Esophagus squamous epithelium (tissue), 5 donors: ENCODE measurements at places on chromosomes 16 and 17.

- no peak overlapping the region for H3K4me3 ChIP-seq
- no peaks in the 10 kb centered on the region for H3K27me3 ChIP-seq
Observed at GRCh38 chr16:18979936-18980335, 3.8 kb upstream of the TMC7 start.

DNA sequence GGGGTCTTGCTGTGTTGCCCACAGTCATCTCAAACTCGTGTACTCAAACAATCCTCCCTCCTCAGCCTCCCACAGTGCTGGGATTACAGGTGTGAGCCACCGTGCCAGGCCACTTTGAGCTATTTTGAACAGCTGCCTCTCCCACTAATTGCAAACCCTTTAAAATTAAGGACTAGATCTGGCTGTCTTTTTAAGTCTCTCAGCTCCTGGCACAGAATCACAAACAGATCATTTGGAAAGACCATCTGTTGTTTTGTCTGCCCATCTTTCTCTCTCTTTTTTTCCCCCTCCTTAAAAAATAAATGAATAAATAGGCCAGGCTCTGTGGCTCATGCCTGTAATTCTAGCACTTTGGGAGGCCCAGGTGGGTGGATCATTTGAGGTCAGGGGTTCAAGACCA is 10.9 kb upstream of the STAT3 start:
- DNase-seq = no peak
- no peak overlapping the region for H3K27ac ChIP-seq
- no peaks in the 10 kb centered on the region for H3K27me3 ChIP-seq
- H3K4me1 ChIP-seq = peaks cover 9% of the 10 kb centered on the region

DNA sequence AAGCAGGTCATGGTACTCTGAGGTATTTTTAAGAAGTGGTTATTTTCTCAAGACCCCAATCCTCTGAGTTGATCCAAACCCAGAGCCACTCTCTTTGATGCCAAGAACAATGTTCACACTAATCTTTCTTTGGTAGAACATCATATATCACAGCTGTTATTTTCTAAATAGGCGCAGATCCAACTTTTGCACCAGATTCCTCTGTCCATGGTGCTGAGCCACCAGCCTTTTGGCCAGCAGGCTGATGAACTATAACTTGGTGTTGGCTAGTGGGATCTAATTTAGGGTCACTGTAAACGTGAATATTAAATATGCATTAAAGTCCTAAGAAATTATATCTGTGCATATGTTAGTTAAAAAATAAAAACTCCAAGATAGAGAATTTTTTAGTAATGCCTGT is 7.0 kb upstream of the ZKSCAN2 start:
- H3K27ac ChIP-seq = no peak overlapping the region
- H3K4me1 ChIP-seq = peaks cover 4% of the 10 kb centered on the region
- H3K36me3 ChIP-seq = peaks cover 42% of the 10 kb centered on the region
- H3K27me3 ChIP-seq = no peaks in the 10 kb centered on the region
- H3K4me3 ChIP-seq = no peak overlapping the region

DNA sequence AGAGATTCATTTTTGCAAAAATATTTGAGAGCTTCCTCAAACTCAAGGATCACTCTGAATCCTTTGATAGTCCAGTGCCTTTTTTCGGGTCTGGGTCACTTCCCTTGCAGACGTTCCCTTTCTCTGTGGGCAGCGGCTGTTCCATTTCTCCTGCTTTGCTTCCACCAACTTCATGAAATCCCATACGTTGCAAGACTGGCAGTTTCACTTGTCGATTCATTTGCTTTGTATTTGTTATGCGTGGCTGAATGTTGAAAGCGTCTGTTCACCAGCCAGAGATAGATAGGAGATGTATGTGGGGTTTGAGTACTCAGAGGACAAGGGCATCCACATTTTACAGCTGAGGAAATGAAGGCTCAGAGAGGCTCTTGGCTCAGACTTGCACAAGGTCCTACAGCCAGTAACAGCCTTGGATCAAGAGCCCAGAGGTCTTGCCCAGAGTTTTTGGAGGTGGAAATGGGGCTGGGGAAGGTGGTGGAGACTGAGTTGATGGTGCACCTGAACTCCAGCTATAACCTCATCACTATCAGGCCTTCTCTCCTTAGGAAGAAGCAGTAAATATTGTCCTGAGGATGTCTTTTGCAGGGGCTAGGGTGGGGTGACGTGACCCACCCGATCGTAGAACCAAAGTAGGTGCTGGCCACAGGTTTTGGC is 1.3 kb upstream of the CCDC102A start:
- no peaks in the 10 kb centered on the region for H3K27me3 ChIP-seq
- no peaks in the 10 kb centered on the region for H3K36me3 ChIP-seq
- peaks cover 70% of the 10 kb centered on the region for H3K4me1 ChIP-seq

- peaks cover 12% of the 10 kb centered on the region for H3K4me1 ChIP-seq
- H3K27me3 ChIP-seq = no peaks in the 10 kb centered on the region
- DNase-seq = no peak
- H3K36me3 ChIP-seq = no peaks in the 10 kb centered on the region
- H3K27ac ChIP-seq = peak overlapping the region; percentile 94
- H3K4me3 ChIP-seq = peak overlapping the region; percentile 90
Observed at GRCh38 chr16:11977376-11978041, 975 bp downstream of the SNX29 start.

GRCh38 chr17:9181640-9182039 is 160.3 kb downstream of the NTN1 start:
- H3K4me3 ChIP-seq = no peak overlapping the region
- H3K27me3 ChIP-seq = no peaks in the 10 kb centered on the region
- H3K27ac ChIP-seq = no peak overlapping the region
- peaks cover 100% of the 10 kb centered on the region for H3K4me1 ChIP-seq

- no peak overlapping the region for H3K27ac ChIP-seq
- no peaks in the 10 kb centered on the region for H3K27me3 ChIP-seq
- no peaks in the 10 kb centered on the region for H3K4me1 ChIP-seq
- no peaks in the 10 kb centered on the region for H3K36me3 ChIP-seq
- H3K4me3 ChIP-seq = no peak overlapping the region
Observed at GRCh38 chr17:72305472-72305871, 184.7 kb downstream of the SOX9 start.

GRCh38 chr16:4056161-4057105 is 59.8 kb downstream of the ADCY9 start:
- no peak overlapping the region for H3K27ac ChIP-seq
- DNase-seq = no peak
- no peaks in the 10 kb centered on the region for H3K27me3 ChIP-seq
- H3K4me1 ChIP-seq = peaks cover 37% of the 10 kb centered on the region
- H3K4me3 ChIP-seq = no peak overlapping the region
- no peaks in the 10 kb centered on the region for H3K36me3 ChIP-seq

GRCh38 chr17:72580321-72581127 is 459.7 kb downstream of the SOX9 start:
- H3K4me1 ChIP-seq = no peaks in the 10 kb centered on the region
- no peak overlapping the region for H3K4me3 ChIP-seq
- no peaks in the 10 kb centered on the region for H3K36me3 ChIP-seq
- DNase-seq = no peak
- H3K27me3 ChIP-seq = no peaks in the 10 kb centered on the region

DNA sequence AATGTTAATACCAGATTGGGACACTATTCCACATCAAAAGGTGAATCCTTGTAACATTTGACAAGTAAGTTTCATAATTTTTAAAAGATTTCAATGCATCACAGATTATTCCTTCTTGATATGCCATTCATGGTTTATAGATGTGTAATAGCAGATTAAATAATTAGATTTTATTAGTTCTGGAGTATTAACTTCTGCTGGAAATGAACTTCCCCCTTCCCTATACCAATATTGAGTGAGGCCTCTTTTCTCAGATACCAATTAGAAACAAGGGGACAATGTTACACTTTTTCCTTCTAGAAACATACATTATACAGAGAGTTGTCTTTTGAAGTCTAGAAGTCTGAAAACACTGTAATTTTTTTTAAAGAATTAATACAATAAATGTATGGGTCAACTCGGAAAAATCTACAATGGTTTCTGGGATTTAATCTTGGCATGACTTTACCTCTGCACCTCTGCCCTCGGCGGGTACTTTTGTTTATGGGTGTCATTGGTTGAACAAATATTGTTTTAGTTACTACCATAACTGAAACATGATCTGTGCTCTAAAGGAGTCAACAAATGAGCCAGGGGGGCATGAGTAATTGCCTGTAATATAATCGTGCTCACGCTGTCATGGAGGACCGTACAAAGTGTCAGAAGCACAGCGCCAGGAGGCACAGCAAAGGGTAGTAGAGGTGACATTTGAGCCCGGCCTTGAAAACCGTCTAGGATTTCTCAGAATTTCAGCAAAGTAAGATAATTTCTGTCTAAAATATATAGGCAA is 8.2 kb downstream of the LRRC37B start:
- no peaks in the 10 kb centered on the region for H3K36me3 ChIP-seq
- no peaks in the 10 kb centered on the region for H3K27me3 ChIP-seq
- peaks cover 19% of the 10 kb centered on the region for H3K4me1 ChIP-seq
- DNase-seq = no peak
- H3K4me3 ChIP-seq = no peak overlapping the region
- no peak overlapping the region for H3K27ac ChIP-seq

- H3K4me1 ChIP-seq = no peaks in the 10 kb centered on the region
- no peak for DNase-seq
- no peaks in the 10 kb centered on the region for H3K36me3 ChIP-seq
- no peak overlapping the region for H3K4me3 ChIP-seq
Observed at GRCh38 chr17:28735242-28735722, 6.7 kb downstream of the NEK8 start.

- DNase-seq = no peak
- no peak overlapping the region for H3K27ac ChIP-seq
- H3K27me3 ChIP-seq = peaks cover 11% of the 10 kb centered on the region
- no peaks in the 10 kb centered on the region for H3K36me3 ChIP-seq
- peaks cover 49% of the 10 kb centered on the region for H3K4me1 ChIP-seq
Observed at GRCh38 chr16:56193951-56194726, 2.9 kb downstream of the GNAO1 start.

DNA sequence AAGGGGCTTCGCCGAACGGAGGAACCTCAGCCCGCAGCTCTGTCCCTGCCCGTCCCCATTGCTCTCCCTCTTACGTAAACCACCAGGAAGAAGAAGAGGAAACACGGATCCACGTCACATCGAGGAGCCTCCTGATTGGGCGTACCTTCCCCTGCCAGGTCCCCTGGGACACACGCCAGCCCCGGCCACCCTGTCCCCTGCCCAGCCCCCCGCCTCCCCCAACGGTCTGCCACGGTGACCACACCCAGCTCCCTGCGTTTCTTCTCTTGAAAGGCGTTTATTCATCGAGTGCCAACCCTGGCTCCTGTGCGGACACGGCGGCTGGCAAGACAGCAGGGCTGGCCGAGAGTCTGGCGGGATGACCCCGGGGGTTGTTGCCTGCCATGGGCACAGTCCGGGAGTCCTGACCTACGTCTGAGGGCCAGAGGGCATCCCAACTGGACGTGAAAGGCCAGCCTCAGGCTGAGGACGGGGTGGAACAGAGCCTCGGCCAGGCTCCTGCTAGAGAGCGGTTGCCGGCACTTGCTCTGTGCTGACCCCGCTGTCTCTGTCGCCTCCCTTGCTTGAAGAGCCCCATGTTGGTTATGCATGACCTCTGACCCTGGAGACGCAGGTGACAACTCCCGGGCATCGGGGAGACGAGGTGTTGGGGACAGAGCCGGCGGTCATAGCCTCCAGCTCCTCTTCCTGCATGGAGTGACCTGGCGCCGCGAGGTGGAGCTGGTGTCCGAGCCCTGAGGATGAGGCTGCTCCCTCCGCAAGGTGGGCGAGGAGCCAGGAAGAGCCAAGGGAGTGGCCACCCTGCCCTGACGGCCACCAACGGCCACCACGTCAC is 40.5 kb upstream of the ACSF3 start:
- no peak overlapping the region for H3K27ac ChIP-seq
- peak overlapping the region; percentile 19 for H3K4me3 ChIP-seq

DNA sequence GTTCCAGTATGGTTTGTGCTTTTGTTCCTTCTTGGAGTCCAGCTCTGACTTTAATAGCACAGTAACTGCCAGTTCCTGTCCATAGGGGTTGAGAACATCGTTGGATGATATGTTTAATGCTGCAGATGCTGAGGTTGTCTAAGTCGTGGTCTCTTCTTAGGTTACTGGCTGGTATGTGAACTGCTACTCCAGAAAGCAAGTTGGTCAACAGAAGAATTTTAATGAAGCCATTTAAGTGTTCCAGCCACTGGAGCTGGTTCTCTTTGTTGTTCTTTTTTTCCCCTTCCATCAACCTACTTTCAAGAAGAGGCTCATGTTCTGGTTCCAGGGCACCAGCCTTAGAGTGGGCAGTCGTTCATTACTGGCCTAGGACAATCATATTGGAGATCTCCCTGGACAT is 140.3 kb upstream of the TBX2 start:
- H3K36me3 ChIP-seq = no peaks in the 10 kb centered on the region
- H3K27ac ChIP-seq = peak overlapping the region; percentile 73
- no peak for DNase-seq
- no peaks in the 10 kb centered on the region for H3K27me3 ChIP-seq
- no peak overlapping the region for H3K4me3 ChIP-seq

GRCh38 chr17:9408381-9408780 is 167.2 kb downstream of the STX8 start:
- no peak for DNase-seq
- H3K4me1 ChIP-seq = peaks cover 3% of the 10 kb centered on the region
- no peaks in the 10 kb centered on the region for H3K27me3 ChIP-seq
- H3K27ac ChIP-seq = no peak overlapping the region
- no peak overlapping the region for H3K4me3 ChIP-seq

DNA sequence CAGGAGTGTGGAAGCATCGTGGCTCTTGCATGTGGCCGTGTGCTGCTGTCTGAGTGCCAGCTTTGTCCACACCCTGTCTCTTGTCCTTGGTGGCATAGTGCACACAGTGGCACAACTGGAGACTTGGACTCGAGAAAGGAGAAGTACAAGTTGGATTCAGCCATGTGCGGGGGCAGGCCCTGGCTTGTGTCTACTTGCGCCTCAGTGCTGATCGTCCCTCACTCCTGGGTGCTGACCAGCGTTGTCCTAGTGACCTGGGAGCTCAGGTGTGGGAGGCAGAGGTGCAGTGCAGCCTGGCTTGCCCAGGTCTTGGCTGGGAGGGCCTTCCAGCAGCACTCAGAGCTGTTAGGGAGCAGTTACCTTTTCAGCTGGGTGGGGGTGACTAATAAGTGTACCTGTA is 20.6 kb downstream of the MPRIP start:
- no peak for DNase-seq
- H3K4me1 ChIP-seq = peaks cover 16% of the 10 kb centered on the region
- H3K36me3 ChIP-seq = no peaks in the 10 kb centered on the region
- no peaks in the 10 kb centered on the region for H3K27me3 ChIP-seq
- H3K4me3 ChIP-seq = no peak overlapping the region
- H3K27ac ChIP-seq = no peak overlapping the region

DNA sequence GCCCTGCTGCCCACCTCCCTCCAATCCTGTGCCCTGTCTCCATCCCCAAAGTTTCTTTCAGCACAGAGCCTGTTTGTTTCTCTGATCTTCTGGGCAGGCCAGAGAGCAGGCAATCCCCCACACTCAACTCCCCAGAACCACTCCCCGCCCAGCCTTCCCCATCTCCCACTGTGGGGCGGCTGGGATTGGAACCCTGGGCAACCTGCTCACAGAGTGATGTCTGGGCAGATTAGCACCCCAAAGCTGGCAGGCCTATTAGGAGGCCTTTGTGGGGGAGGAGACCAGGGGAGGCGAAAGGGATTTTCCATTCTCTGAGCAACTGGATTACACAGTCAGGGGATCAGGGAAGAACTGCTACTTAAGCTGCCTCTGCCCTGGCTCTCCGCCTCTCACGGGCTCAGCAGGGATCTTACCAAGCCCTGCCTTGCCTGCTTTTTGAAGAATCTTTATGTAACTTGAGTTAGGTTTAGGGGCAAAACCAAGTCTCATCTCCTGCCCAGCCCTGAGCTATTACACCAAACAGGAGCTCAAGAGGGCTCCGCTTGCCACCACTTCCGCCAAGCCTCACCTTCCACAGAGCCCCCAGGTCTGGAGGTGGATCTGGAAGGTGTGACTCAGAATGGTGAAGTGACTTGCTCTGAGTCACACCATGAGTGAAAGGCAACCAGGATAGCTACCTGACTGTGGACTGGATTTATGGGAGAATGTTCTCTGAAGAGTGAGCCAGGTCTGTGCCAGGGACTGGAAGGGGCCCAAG is 16.0 kb upstream of the LHX1 start:
- H3K4me3 ChIP-seq = peak overlapping the region; percentile 18
- DNase-seq = no peak
- no peaks in the 10 kb centered on the region for H3K36me3 ChIP-seq
- peak overlapping the region; percentile 56 for H3K27ac ChIP-seq
- no peaks in the 10 kb centered on the region for H3K4me1 ChIP-seq
